NCI-H446 treated with DMSO at 0.1 percent for 48 hours (cell line): ENCODE measurements at places on chromosomes 12 and 14.
A peak's percentile ranks its signal among the peaks of the same experiment; 100 is the strongest.

- no peak for DNase-seq
Observed at GRCh38 chr14:52325126-52325525, 11.0 kb downstream of the PTGER2 start.

GRCh38 chr14:104871145-104871655 lies 6.1 kb downstream of the CEP170B start:
- no peak for DNase-seq

DNA sequence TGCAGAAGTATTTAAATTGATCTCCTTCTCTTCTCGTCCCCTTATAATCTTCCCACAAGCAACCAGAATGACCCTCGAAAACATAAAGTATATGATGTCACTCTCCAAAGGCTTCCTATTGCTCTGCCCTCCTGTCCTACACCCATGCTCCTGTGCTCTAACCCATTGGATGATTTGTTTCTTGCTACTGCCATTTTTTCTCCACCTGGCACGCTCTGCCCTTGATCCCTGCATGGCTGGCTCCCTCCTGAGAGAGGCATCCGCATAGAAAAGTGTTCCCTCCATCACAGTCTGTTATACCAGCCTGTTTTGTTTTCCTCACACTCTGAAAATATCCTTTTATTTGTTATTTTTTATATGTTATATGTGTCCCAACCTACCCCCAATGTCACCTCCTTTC lies 19.8 kb downstream of the MYRFL start:
- peak; percentile 31 for DNase-seq

DNA sequence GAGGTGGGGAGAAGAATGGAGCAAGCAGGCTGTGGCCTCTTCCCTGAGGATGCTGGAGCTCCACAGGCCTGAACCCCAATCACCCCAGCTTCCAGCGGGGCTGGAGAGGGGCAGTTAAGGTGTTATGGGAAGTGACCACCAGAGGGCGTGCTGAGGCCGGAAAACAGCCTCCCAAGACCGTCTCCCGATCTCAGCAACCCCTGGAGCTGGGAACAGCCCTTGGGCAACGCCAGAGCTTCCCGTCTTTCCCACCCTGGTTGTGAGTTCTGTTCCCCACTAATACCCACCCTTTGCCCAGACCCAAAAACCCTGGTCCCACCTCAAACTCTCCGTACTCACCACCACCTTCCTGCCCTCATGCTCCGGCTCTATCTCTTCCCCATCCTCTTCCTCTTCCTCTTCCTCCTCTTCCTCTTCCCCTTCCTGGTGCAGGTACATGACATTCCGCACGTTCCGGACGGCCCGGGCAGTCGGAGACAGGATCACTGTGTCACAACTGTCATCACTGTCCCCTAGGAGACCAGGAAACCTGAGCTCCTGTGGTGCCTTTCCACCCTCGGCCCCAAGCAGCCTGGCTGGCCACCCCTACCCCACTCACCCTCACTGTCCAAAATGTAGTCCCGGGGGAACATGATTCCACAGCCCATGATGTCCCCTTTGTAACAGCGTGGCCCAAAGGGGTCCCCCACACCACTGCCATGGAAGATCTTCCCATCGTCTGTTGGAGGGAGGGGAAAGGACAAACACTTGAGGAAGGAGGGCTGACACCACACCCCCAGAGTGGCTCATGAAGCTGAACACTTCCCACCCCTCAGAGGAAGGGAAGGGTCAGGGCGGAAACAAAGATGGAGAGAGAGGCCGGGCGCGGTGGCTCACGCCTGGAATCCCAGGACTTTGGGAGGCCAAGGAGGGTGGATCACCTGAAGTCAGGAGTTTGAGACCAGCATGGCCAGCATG lies 12.9 kb downstream of the SPRYD3 start:
- DNase-seq, result no peak

- DNase-seq, result peak; percentile 56
Observed at GRCh38 chr12:53696285-53696654, 20.4 kb upstream of the ATP5MC2 start.

GRCh38 chr12:15356951-15357364 lies 34.6 kb downstream of the PTPRO start:
- no peak for DNase-seq

DNA sequence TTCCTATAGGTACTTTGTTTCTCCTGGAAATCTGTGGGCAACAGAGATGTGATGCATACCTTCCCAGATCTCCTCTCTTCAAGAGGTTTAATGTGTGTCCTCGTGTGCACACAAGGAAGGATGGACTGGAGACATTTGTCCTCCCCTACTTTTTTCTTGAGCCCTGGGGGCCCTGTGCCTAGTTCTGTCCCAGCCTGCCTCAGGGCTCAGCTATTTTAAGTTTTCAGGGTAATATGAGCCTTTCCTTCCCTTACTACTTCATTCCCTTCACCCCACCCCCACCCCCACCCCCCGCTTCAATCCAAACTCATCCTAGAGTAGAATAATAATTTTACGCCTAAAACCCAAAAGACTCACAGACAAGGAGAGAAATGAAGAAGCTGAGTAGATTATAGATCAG lies 446 bp downstream of the STAC3 start:
- DNase-seq, result no peak

DNA sequence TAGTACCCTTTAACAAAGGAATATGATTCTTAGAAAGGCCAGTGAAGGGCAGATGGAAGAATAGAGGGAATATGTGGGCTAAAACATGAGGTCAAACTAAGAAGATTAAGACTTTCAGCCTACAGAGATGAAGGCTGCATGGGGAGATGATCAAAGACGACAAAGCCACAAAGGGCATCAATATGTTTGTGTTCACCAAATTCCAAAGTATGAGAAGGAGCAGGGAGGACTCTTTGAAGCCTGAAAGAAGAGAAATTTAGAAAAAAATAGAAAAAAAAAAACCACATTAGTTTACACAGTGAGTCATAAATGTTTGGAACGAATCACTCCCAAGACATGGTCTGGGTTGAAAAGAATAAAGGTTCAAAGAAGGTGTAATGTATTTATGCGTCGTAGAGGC lies 131.8 kb downstream of the NEDD1 start:
- DNase-seq, result no peak

- DNase-seq, result peak; percentile 70
Observed at GRCh38 chr14:49892301-49892635, 614 bp upstream of the ARF6 start.

DNA sequence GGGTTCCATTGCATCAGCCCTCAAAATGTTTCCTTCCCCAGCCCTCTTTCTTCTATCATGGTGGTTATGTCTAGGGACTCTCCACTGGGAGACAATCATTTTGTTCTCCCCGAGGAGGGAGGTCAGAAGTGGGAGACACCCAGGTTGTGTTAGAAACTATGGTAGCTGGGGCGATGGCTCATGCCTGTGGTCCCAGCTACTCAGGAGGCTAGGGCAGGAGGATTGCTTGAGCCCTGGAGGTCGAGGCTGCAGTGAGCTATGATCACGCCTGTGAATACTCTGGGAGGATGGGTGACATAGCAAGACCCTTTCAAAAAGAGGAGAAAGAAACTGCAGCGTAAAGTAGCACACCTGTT lies 13.0 kb upstream of the LRRC23 start:
- DNase-seq, result no peak

GRCh38 chr12:119100933-119101332 lies 77.8 kb upstream of the HSPB8 start:
- DNase-seq, result no peak

GRCh38 chr12:102096855-102097254 lies 23.1 kb downstream of the NUP37 start:
- no peak for DNase-seq

GRCh38 chr12:71070416-71071128 lies 87.2 kb downstream of the TSPAN8 start:
- DNase-seq, result no peak

DNA sequence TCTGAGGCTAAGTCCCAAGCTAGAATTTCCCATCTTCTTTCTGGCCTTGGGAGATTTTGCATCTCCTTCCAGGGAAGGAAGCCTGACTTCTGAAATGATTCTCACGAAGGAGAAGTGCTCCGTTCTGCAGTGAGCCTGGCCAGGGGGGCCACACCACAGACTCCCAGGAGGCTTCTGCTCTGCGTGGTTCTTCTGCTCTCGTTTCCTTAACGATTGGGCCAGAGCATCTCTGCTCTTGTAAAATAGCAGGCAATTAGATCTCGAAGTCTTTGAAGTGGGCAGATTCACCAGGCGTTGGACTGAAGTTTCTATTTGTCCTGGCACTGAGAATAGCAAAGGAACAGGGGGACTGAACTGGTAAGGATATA lies 6.7 kb upstream of the BATF start:
- DNase-seq, result peak; percentile 4

DNA sequence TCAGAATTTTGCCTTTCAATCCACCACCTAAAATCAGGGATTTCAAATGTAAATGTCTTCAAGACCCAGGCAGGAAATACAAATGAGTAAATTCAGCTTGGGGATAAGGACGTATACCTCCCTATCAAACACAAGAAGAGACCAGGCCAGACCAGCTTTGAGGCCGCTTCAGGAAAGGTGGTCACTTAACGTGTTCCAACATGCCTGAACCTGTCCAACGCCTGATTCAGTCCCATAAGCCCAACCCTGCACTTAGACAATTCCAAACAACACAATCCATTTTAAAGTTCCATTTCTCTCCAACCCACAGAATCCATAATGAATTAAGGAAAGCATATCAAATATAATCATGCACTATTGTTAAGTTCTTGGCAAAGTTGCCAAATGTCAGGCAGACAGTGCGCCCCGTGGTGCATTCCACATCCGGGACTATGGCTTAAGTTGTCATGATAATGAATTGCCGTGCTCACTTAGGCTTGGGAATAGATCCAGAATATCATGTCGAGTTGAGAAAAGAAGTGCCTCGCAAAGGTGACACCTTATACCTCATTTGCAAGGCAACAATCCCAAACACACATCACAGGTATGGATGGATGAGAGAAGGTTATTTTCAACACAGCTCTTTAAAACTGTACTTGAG lies 35.5 kb downstream of the CCDC60 start:
- no peak for DNase-seq

GRCh38 chr12:56521209-56521589 lies 421 bp upstream of the RBMS2 start:
- no peak for DNase-seq

DNA sequence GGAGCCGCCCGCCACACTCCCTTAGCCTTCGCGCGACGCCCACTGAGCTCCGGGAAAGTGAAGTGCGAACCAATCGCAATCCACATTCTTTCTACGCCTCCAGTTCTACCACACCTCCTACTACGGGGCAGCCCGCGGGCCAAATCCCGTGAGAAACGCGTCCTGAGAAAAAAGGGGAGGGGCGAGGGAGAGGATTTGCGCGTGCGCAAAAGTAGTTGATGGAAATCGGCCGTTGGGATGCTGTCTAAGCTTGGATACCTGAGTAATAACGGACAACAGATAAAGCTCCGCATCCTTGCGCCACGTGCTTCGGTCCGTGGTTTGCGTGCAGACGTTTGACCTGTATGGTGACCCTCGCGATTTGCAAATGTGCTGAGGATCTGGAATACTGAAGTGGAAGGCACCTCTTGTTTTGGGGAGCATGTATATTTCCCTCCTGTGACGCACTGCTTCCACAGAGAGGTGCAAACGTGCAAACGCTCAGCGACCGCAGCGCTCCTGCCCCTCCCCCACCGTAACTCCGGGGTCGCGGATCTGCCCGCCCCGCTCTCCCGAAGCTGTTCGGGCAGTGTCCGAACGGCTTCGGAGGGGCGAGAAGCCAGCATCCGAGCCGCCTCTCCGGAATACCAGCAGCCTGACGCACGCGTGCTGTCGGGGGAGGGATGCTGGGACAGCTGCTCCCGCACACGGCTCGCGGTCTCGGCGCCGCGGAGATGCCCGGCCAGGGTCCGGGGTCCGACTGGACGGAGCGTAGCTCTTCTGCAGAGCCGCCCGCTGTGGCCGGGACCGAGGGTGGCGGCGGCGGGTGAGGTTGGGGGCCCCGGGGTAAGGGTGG lies at the start of the genes FAM216A and GPN3:
Gene FAM216A, plus strand, starts transcription at position 632 of the 835 bp plus-strand sequence. Its CDS starts 31 bp downstream, at position 663.
Gene GPN3, minus strand, starts transcription at position 44 of the 835 bp plus-strand sequence. CDS start 54 bp downstream, outside the sequence.
- DNase-seq, result peak; percentile 95

- DNase-seq, result no peak
Observed at GRCh38 chr12:39077226-39077625, 171.8 kb upstream of the CPNE8 start.

DNA sequence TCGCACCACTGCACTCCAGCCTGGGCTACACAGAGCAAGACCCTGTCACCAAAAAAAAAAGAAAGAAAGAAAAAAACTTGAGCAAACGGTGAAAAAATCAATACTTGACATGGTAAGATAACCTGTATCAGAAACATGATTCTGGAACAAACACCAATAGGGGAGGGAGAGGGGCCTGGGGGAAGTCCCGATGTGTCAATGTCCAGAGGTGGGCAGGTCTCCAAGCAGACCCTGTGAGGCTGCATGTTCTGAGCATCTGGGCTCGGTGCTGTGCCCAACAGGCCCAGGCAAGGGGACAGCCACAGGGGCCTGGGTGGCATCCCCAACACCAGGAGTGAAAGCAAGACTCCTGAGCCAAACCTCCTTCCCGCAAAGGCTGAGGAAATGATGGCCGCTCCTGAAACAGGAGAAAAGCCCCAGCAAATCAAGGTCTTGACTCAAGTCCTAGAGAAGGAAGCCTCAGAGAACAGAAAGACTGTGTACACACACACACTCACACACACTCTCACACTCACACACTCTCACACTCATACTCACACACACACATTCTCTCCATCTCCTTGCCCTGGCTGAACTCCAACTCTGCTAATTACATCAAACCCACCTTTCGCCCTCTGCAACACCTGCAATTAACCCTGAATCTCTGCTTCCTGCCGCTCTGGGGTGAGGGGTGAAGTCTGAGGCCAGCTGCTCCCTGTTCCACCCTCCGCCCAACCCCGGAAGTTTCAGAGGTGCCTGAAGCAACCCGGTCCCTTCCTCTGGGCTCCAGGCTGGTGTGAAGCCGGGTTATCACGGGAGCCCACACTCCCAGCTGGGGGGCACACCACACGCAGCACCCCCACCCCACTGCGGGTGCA lies 20.4 kb downstream of the CCDC88C start:
- no peak for DNase-seq

DNA sequence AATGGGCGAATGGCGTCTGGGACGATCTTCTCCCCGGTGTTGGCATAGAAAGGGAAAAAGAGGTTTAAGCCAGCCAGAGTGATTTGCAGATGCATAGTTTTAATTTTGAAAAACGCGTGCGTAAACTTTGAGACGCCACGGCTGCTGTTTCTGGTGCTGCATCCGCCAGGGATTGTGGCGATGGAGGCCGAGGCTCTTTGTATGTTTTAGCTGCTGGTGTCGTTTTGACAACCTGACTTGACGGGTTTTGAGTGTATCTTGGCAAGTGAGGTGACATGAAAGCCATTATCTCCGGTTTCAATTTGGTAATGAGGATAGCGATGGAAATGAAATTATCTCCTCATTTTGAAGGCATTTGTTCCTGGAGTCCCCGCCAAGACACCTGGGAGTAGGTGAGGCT lies 1.6 kb downstream of the PTGDR start:
- DNase-seq, result no peak

- no peak for DNase-seq
Observed at GRCh38 chr12:38543151-38543550, 226.6 kb downstream of the ALG10B start.

DNA sequence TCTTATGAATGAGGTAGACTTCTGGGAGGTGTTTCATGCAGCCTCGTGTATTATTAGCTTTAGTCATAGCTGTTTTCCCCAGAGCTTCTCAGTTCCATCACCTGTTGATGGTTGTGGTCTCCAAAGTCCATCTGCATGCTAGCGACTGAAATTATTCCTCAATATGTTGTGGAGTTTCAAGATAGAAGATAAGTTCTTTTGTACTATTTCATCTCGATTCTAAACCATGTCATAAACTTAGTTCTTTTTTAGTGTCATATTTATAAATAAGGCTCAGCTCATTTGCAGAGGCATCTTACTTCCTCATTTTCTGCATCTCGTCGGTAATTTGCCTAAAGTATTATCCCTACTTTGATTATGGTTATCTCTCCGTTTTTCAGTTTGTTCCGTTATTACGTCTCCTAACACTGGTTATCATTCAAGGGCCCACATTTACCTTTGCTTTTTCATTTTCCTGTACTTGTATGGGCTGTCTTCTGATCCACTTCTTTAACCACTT lies 119.1 kb downstream of the ITPR2 start:
- DNase-seq, result no peak
